CD4-positive, alpha-beta memory T cell (primary cell): ENCODE measurements at places on chromosomes 3 and 15. TPM values are rescaled to one million over a fixed set of nuclear protein-coding genes. Genes with fewer than 3 reads are reported as not detected.

The IGDCC3 gene
- not detected for total RNA-seq

The LRRC2 gene
- total RNA-seq = 1.0 TPM

The METTL6 gene
- total RNA-seq = 17.3 TPM

GRCh38 chr15:100531204-100531603 is 2.5 kb upstream of the CERS3 start:
- no peaks in the 10 kb centered on the region for H3K27me3 ChIP-seq
- DNase-seq = no peak
- no peaks in the 10 kb centered on the region for H3K36me3 ChIP-seq
- no peak overlapping the region for H3K4me3 ChIP-seq

DNA sequence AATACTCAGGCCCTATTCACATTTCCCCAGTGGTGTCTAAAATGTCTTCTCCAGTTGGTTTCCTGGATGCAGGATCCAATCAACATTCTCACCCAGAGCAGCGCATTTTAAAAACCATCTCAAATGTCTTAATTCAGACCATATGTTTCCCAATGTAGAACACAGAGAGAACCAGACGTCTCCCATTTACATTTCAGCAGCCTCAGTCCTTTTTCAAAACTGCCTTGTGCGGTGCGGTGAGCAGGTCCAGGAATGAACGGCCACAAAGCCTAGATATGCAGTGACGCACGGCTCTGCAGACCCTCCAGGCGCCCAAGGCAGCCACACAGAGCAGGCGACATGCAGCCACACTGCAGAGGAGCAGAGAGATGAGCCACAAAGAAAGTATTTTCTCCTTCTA is 66.1 kb upstream of the MEX3B start:
- no peaks in the 10 kb centered on the region for H3K36me3 ChIP-seq
- no peak overlapping the region for H3K4me3 ChIP-seq
- H3K27ac ChIP-seq = no peak overlapping the region
- H3K27me3 ChIP-seq = no peaks in the 10 kb centered on the region

DNA sequence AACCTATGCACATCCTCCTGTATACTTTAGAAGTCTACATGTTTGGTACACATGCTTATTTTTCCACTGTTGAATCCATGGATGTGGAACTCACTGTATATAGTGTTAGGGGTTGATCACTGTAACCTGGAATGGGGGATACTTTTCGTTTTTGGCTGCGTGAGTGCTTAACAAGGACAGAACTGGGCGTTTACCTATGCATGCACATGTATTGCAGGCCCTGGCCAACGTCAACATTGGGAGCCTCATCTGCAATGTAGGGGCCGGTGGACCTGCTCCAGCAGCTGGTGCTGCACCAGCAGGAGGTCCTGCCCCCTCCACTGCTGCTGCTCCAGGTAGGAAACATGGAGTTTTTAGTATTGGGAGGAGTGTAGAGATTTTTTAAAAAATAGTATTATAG is 2.3 kb downstream of the RPLP1 start:
- H3K4me1 ChIP-seq = peaks cover 36% of the 10 kb centered on the region
- peaks cover 27% of the 10 kb centered on the region for H3K36me3 ChIP-seq
- DNase-seq = no peak
- no peaks in the 10 kb centered on the region for H3K27me3 ChIP-seq

- H3K27ac ChIP-seq = no peak overlapping the region
- H3K4me1 ChIP-seq = no peaks in the 10 kb centered on the region
- DNase-seq = no peak
- no peaks in the 10 kb centered on the region for H3K36me3 ChIP-seq
- no peak overlapping the region for H3K4me3 ChIP-seq
Measured at GRCh38 chr3:72487946-72488737, 360.1 kb downstream of the SHQ1 start.

DNA sequence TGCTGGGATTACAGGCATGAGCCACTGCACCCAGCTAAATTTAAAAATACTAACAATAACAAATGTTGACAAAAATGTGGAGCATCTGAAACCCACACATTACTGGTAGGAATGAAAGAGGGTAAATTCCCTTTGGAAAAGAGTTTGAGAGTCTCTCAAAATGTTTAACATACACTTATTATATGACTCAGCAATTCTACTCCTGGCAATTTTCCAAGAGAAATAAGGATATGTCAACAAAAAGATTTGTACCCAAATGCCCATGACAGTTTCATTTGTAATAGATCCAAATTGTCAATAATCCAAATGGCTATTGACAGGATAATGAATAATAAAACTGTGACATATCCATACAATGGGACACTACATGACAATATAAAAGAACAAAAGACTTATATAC is 9.0 kb downstream of the HCLS1 start:
- H3K36me3 ChIP-seq = peaks cover 43% of the 10 kb centered on the region
- no peaks in the 10 kb centered on the region for H3K27me3 ChIP-seq
- H3K27ac ChIP-seq = no peak overlapping the region
